Activated CD8-positive, alpha-beta memory T cell treated with anti-CD3 and anti-CD28 coated beads, Interleukin-2, amount 10 ng/mL, durations not matched to agents 7 days and 5 days (primary cell): ENCODE measurements at places on chromosomes 6 and 20.

GRCh38 chr20:3786665-3787323, at the start of gene CENPB:
Gene CENPB (minus strand): TSS chr20:3786740. CDS start chr20:3786483, 257 bp downstream.
- peak; percentile 91 for DNase-seq

DNA sequence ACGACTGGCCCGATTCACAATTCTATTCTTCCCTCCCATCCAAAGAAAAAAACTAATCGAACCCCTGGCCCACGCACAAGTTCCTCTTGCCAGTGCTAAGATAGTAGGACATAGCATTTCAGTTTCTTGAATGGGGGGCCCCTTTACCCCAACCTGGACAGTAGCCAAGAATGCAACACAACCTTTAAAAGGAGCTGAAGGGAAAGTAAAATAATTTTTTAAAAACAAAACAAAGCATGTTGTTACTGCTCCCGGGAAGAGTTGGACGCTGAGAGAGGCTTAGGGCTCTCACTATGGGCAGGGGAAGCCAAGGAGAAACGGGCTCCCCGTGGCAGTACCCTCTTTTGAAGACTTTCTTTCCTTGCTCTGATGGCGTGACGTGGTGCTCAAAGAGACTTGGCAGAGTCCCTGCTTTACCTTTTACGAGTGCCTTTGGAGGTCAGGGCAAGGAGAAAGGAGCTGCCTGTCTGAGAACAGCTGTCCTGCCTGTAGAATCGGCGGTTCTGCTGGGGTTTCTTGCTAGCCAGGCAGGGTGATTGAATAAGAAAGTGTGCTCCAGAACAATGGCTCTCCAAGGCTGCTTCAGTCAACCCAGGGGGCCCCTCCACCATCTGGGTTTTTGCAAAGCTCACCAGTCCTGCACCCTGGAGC, 5.8 kb downstream of the TFAP2C start:
- no peak for DNase-seq

- no peak for DNase-seq
These were observed 7.6 kb upstream of the HLA-DOA start for GRCh38 chr6:33017018-33017417.

- DNase-seq, result no peak
These were observed 24.1 kb downstream of the GFOD1 start for GRCh38 chr6:13463328-13463717.

- DNase-seq, result no peak
These were observed 26.2 kb downstream of the C20orf173 start for GRCh38 chr20:35503281-35503680.

- peak; percentile 75 for DNase-seq
These were observed 516 bp upstream of the IRF4 start for GRCh38 chr6:390914-391558.

DNA sequence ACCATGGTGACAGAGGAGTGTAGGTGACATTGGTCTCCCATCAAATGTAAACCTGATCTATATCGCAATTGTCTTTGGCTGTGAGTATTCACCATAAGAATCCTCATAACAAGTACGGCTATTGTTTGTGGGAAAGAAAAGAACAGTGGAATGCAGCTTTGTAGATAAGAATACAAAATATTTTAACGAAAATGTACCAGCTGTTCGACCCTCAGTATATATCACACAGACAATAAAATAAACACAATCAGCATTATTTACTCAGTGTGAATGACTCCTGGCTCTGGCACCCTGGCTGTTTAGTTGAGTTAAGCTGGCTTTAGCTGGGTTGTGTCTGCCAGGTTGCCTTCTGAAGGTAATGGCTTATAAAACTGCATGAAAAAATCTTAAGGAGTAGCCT, 43.4 kb downstream of the SNRNP48 start:
- DNase-seq, result no peak

DNA sequence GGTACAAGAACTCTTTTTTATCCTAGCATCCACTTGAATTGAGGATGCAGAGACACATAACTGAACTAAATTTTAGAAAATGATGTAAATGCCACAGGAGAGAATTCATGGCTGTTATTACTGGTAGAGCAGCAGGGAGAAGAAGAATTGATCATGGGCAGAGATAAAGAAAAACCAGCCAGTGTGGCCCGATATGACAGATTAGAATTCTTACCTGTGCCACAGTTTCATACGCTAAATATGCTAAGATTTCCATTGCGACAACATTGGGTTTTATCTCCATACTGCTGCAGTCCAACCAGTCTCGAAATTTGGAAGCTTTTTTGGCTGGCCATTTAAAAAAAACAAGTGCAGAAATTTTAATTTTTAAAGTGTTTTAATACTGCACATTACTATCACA, 373.8 kb upstream of the RUNX2 start:
- no peak for DNase-seq

DNA sequence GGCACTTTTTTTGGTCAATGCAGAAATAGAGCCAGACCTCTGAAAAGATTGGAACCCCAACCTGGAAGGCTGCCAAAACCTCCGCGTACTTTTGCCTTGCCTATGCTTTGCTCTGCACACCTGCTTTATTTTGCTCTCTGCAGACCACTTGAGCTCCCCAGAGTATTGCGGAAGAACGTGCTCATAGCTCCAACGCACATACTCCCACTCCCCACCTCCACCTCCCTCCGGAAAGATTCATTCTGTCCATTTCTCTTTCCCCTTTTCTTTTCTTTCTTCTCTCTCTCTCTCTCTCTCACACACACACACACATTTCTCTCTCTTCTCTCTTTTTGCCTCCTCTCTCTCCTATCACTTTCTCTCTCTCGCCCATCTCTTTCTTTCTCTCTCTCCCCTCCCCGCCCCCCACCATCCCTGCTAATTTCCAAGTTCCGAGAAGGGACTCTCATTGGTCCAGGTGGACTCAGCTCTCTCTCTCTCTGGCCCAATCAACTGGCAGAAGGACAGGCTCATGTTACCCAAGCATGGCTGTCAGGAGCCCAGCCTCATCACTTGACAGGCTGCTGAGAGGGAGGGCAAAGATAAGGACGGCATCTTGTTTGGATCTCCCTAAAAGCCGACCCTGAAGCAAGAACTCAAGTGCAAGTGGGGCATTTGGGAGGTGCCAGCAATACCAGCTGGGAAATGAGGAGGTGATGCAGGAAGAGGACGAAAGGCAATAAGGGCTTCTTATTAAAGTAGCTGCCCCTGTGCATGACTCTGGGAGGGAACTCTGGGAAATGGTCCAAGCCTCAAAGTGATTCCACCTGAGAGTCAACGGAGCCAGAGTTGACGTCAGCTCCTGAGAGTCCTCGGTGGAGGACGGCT, 246.1 kb downstream of the LY86 start:
- DNase-seq, result no peak

GRCh38 chr20:19706463-19706862, 51.6 kb upstream of the RIN2 start:
- DNase-seq, result no peak

GRCh38 chr20:50403565-50404418, 106.4 kb upstream of the PTPN1 start:
- DNase-seq, result no peak

GRCh38 chr6:25267662-25268061, 11.5 kb upstream of the CARMIL1 start:
- DNase-seq, result no peak

- peak; percentile 57 for DNase-seq
These were observed 40.0 kb upstream of the TAF8 start for GRCh38 chr6:42010185-42010891.
